ENCODE measurements at places on chromosomes 13 and 19. TPM values are rescaled to one million over a fixed set of nuclear protein-coding genes. Genes with fewer than 3 reads are reported as not detected.

DNA sequence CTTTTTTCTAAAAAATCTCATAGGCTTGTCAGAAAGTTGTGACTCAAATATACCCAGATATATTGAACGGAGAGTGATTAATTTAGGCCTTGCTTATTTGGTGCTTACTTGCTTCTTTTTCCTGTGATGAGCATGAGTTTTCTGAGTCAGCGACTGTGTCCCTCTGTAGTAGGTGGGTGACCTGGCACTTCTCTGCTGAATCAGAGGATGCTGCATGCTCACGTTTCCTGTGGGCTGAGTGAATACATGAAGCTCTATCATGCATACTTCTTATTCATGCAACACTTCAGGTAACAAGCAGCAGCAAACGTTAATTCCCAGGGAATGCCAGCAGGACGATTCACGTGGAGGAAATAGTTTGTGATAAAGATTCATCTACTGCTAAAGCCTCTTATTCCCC lies 245.0 kb downstream of the KLF5 start:
- DNase-seq: no peak

Gene SLITRK1
- not detected for total RNA-seq

DNA sequence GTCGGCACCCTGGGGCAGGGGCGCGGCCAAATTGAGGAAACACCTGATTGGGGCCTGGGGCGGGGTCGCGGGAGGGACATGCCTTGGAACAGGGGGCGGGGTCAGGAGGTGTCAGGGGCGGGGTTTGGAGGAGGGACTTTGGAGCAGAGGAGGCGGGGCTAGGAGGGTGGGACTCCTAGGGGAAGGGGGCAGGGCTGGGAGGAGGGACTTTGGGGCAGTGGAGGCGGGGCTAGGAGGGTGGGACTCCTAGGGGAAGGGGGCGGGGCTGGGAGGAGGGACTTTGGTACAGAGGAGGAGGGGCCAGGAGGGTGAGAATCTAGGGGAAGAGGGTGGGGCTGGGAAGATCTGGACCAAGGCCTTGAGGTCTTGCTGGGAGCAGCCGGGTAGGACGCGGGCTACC lies 21.9 kb downstream of the GRIN2D start:
- DNase-seq: peak; percentile 75

- DNase-seq: no peak
These were observed 182.9 kb upstream of the RXFP2 start for GRCh38 chr13:31556376-31556775.

Gene CYP4F2
- not detected for total RNA-seq

DNA sequence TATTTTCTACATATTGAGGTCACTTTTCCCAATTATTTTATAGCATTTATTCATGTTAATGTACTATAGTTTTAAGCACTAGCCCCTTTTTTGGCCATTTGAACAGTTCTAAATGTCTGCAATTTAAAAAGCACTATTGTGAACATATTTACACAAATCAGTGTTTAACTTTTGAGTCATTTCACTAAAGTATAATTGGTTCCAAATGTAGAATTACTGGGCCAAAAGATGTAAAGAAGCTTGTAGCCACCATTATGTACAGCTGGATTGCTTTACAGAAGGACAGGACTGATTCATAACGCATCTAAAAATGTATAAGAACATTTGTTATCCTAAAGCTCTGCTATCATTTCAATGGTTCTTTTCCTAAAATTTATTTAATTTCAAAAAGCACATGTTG lies 16.6 kb upstream of the ATP12A start:
- DNase-seq: no peak

Gene ADM5
- total RNA-seq: 5.6 TPM

- DNase-seq: no peak
These were observed 798.3 kb downstream of the GPC5 start for GRCh38 chr13:92196591-92197256.

Gene PRR19
- total RNA-seq: 0.54 TPM

- no peak for DNase-seq
These were observed 2.3 kb downstream of the TGFBR3L start for GRCh38 chr19:7916955-7917266.

- DNase-seq: no peak
These were observed 45.7 kb downstream of the TPP2 start for GRCh38 chr13:102642475-102642874.

Gene KLK5
- total RNA-seq: not detected

DNA sequence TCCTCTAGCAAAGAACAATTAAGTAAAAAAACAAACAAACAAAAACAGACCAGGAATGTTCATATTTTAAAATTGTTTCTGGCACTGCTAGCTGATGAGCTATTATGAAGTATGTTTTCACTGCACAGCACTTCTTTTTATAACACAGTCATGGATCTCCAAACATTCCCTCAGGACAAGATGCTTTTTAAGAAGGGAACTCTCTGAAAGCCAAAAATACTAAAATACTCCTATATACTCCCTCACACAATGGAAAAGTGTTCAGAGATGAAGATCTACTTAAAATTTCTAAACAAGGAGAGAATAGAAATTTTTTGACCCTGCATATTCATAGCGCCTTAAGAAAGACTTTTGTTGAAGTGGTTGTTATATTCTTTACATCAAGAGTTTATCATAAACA lies 926.8 kb downstream of the DIAPH3 start:
- DNase-seq: no peak

Measured in B cell (primary cell).